ENCODE measurements at places on chromosomes 4 and X.

DNA sequence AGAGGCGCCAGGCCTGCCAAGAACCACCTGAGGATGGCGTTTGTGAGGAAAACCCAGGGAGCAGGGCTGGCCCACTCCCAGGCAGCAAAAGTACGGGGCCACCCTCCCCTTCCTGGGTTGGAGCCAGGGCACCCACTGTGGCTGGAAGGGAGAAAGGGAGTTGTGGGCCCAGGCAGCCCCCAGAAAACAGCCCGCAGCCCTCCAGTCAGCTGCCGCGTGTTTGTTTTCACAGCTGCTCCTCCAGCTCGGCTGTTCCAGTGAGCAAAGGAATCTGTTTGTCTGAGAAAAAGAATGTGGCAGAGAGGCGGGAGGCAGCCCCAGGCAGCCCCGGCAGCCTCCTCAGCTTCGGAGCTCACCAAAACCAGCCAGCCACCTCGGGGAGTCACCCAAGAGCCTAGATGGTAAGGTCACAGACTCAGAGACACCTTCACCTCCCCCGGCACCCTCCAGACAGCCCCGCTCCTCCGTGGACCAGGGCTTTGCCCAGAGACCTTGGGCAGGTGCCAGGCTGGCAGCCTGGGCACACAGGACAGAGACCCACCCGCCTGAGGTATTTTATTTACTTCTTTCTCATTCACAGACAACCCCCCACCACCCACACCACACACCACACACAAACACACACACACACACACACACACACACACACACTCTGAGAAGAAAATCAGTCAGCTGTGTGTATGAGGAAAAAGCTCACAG is 338.1 kb downstream of the BCOR start:
- DNase-seq = no peak

DNA sequence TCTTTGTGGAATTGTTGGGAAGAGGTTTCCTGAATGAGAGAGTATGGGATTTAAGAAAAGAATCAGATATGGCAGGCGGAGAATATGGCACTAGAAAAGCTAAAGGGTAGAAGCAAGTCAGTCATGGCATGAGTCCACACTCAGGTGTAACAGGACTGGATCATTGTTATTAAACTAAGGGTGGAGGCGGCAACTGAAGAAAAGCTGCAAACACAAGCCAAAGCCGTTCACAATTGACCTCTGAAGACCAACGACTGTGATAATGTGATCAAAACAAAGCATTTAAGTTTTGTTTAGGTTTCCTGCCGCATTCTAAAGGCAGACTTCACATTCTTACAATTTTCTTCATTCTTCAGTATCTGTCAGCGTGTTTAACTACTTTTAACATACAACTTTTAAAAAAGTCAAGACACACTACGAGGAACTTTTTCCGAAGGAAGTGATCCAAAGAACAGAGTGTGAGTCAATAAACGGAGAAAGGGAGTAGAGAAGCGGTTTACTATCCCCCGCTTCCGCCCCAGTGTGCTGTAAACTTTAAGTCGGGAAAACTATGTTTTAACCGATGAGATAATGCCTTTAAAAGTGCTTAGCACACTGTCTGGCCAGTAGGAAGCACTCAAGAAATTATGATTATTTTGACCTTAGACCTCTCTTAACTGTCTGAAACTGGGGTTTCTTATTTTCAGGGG is 909 bp upstream of the SLAIN2 start:
- no peak for DNase-seq

- DNase-seq = peak; percentile 61
Observed at GRCh38 chr4:127732623-127733328, 2.6 kb downstream of the SLC25A31 start.

DNA sequence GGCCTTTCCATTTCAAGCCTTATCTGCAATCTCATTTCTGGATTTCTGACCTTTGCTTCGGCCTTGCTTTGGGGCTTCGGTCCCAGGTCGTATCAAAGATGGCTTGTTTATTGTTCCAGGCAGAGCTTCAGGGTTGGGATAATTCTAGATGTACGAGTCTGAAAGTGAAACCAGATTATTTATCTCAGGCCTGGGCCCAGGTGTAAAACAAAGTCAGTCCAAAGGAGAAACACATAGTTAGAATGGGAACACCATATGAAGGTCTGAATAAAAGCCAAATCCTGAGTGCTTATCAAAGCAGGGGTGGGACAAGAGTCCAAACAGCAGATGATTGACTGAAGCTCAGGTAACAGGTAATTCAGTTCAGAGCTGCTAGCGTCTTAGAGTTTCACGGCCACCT is 17.1 kb downstream of the PRIMPOL start:
- no peak for DNase-seq

GRCh38 chr4:153137677-153138630 is 66.3 kb upstream of the TRIM2 start:
- DNase-seq = no peak

GRCh38 chr4:190121759-190122158 is 51.8 kb upstream of the DUX4 start:
- DNase-seq = no peak

DNA sequence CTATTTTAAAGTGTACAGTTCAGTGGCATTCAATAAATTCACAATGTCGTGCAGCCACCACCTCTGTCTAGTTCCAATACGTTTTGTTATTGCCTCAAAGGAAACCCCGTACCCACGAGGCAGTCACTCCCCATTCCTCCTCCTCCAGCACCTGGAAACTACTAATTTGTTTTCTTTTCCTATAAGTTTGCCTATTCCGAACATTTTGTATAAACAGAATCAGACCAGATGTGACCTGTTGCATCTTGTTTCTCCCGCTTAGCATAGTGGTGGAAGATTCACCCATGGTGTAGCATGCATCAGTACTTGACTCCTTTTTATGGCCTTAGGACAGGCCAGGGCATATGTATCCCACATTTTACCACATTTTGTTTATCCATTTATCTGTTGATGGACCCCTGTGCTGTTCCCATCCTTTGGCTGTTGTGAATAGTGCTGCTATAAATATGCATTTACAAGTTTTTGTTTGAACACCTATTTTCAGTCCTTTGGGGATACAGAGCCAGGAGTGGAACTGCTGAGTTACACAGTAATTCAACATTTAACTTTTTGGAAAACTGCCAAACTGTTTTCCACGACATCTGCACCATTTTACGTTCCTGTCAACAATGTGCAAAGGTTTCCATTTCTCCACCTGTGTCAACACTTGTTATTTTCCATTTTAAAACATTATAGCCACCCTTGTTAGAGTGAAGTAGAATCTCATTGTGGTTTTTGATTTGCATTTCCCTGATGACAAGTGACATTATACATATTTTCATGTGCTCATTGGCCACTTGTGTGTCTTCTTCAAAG is 57.8 kb upstream of the STX18 start:
- no peak for DNase-seq
